ENCODE measurements at places on chromosomes 6 and 20.

- no peak for DNase-seq
These were observed 17.8 kb upstream of the TCF21 start for GRCh38 chr6:133871131-133871530.

GRCh38 chr6:115583290-115583689 lies 477.4 kb downstream of the FRK start:
- DNase-seq, result no peak

GRCh38 chr6:24147511-24148153 lies 21.6 kb downstream of the NRSN1 start:
- DNase-seq, result no peak

GRCh38 chr6:24356310-24356973 lies 1.4 kb downstream of the DCDC2 start:
- DNase-seq, result no peak

DNA sequence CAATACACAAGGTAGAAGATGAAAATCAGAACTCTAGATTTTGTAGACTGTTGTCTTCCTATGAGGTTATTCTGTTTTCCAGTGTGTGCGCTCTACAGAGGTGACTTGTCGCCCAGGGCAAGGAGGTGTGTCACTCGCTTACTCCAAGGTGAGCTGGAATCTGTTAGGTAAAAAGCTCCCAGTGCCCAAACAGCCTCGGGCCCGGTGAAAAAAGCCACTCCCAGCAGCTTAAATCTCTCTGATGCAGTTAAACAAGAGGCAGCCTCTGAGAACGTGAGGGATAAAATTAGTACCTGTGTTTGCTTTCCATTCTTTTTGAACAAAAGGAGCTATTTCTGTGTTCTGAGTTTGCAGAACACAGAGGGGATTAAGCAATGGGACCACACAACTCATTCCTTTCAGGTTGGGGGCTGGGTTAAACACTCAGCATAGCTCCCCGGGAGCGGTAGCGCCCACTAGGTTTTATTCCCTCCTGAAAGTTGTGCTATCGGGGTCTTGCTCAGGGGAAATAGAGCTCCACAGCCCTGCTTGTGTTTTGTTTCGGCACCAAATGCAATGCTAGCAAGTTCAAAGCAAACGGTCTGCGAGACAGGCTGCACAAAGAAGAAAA lies 181.2 kb downstream of the FOXA2 start:
- DNase-seq, result no peak

GRCh38 chr6:145758113-145758512 lies 22.8 kb upstream of the EPM2A start:
- no peak for DNase-seq

DNA sequence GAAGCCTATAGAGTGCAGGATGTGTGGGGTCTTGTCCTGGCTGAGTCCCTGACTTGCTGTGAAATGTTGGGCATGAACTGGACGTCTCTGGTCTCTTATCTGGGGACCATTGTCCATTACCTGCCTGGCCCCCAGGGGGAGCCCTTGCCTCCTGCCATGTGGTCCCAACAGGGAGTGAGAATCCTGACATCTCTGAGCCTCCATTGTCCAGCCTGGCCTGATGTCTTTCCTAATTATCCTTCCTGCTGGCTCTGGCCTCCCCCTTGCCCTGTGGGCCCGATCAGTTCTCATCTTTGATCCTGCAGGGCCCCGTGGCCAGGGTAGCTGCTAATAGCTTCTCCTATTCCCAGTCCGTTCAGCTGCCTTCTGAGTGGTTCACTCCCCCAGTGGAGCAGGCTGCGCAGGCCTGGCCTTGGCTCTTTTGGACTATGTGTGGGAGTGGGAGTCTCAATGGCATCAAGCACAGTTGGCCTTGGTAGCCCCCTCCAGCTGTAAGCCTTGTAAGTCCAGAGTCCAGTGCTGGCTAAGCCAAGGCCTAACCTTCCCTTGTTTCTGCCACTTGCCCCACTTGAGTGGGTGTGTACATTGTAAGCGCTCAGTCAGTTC lies 77.9 kb upstream of the RALY start:
- DNase-seq, result peak; percentile 73

- DNase-seq, result peak; percentile 39
These were observed 102.2 kb downstream of the SYCP2 start for GRCh38 chr20:59831024-59831915.

- no peak for DNase-seq
These were observed 2.4 kb upstream of the PTGIS start for GRCh38 chr20:49570161-49570827.

DNA sequence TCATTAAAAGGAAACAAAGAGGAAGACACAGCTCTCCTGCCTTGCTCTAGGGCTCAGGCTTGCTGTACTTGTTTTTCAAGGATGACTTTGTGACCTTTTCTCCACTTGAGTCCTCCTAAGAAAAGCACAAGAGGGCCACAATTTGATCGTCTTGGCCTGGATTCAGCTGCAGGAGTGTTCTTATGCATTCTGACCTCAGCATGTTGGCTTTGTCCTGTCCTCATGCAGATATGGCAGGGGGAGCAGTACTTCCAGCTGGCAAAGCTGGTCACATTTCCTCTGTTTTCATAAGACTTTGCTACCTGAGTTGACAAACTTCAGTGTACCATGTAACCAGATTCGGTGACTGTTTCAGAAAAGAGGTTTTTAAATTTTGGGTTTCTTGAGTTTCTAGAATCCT lies 30.8 kb downstream of the KDM1B start:
- DNase-seq, result no peak

DNA sequence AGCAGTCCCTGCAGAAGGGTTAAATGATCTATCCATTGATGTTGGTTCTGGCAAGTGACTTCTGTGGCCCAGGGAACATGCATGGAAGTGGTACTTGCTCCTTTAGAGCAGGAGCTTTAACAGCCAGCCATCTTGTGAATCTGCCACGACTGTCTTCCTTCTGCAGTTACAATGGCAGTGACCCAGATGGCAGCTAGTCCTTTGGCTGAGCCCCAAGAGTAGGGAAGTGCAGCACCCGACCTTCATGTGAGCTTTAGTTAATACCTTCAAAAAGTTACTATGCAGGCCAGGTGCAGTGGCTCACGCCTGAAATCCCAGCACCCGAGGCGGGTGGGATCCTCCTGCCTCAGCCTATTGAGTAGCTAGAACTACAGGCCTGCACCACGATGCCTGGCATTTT lies 66.4 kb downstream of the POPDC3 start:
- DNase-seq, result no peak

- DNase-seq, result no peak
These were observed 64.4 kb downstream of the TULP4 start for GRCh38 chr6:158376631-158377081.

- no peak for DNase-seq
These were observed 12.1 kb downstream of the DEF6 start for GRCh38 chr6:35309611-35310264.

DNA sequence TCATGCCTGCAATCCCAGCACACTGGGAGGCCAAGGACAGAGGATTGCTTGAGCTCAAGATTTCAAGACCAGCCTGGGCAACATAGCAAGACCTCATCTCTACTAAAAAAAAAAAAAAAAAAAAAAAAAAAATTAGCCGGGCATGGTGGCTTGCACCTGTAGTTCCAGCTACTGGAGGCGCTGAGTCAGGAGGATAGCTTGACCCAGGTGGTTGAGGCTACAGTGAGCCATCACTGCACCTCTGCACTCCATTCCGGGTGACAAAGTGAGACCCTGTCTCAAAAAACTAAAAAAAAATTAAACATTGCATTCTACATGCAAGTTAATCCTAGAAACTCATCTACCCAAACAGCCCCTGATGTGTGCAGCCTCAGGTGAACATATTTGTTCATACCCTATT lies 7.3 kb upstream of the TRAM2 start:
- DNase-seq, result no peak

DNA sequence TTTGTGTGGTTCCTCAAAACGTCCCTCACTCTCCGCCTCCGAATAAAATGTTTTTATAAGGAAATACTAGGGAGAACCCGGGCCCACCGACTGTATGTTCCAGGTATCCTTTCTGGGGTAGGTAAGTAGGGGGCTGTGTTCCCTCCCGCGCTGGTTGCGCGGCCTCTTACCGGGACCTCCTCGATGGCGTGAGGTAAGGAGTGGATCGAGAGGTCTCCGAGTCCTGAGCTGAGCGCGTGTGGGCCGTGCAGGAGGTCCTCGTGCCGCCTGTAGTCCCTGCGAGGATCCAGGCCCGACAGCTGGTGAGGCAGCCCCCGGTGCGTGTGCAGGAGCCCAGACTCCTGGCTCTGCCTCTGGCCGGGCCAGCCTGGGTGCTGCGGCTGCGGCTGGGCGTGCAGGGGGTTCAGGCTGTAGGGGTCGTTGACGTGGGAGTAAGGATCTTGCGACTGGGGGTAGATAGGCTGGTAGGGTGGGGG lies 5.1 kb downstream of the TFAP2A start:
- DNase-seq, result no peak

Data from GM10248 (cell line).